Forelimb muscle (tissue), 1 donor: ENCODE measurements at places on chromosomes 5 and 9.

DNA sequence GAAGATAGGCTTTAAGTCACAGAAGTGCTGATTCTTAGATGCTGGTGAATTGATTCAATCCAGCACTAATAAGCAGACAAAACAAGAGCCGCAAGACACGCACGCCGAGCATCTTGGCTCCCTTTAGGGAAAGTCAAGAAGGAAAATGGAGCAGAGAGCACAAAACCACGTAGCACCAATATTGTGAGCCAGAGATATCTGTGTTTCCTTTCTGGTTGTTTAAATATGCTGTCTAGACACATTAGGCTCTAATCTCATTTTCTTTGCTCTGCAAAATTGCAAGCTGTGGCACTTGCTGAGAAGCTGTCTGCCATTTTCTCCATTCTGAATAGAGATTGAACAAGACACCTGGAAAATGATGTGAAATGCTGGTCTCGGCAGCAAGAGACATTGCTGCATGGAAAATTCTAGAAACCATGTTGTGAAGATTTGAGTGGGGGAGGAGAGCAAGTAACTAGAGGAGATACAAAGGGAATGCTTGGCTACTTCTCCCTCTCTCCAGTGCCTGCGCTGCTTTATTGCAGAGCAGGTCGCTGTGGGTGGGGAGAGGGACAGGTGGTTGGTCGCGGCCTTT lies 336.3 kb downstream of the MED10 start:
- no peak for DNase-seq

DNA sequence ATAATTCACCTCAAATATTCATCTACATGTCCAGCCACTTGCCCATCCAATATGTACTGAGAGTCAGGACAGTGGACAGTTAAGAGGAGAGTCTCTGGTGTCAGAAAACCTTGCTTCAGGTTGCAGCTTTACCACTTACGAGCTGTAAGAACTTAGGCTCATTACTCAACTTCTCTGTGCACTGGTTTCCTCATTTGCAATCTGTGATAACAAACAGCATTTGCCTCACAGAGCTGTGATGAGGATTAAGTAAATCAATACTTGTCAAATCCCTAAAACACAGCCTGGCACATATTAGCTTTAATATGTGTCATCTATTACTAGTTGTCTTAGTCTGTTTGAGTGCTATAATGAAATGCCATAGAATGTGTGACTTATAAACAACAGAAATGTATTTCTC lies 8.6 kb downstream of the GOLGA1 start:
- DNase-seq: no peak

- DNase-seq: no peak
Measured at GRCh38 chr9:113417370-113417769, 6.8 kb downstream of the C9orf43 start.

DNA sequence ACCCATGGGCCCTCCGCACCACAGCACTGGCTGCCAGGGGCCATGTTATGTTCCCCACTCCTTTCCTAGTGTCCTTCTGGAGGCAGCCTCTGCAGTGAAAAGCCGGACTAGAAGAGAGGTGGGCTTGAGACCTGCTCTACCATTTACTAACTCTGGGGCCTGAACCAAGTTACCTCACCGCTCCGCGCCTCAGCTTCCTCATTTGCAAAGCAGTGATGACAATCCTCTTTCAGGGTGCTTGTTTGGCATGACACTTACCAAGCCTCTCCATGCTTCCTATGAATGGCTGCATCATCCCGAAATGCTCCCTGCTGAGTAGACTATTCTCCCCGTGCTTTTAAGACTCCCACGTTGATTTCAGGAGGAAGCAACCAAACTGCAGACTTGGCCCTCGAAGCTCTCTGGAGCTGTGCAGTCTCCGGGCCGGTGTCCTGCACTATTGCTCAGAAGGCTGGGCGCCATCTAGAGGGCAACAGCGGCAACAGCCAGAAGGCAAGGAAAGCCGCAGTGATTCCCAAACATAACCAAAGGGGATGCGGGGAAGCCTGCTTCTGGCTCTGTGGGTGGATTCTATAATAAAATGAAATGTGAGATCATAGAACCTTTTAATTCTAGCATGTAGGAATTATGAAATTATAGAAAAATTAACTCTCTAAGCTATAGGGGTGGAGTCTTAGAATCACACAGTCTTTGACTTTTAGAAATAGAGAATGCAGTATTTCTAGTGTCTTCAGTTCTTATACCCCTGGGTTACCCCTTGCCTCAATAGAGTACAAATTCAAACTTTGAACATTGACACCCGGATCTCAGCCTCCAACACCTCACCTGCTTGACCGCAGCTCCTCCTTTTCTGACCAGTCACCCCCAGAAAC lies 599.8 kb upstream of the BRINP1 start:
- peak; percentile 16 for DNase-seq

DNA sequence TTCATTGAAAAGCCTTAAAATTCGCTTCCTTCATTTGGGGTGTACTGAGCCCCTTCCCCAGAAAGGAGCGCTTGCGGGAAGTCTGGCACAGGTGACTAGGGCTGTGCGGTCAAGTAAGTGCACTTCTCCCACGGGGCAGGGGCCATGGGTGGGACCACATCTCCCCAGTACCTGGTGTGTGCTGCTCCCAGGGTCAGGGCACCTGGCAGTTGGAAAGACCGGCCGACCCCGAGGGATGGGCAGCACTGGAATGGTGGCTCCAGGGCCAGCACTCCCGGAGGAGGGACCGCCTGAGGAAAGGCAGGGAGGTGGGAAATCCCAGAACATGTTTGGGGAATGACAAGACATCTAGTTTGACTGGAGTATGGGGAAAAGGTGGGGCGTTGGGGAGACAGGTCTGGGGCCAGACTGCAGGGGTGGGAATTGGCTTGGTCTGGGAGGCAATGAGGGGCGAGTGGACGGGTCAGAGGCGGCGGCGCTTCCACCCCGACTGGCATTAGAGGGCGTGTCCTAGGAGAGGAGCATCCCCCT lies 727 bp upstream of the GLIPR2 start:
- DNase-seq: no peak

- no peak for DNase-seq
Measured at GRCh38 chr5:56011835-56012234, 17.1 kb upstream of the IL6ST start.

DNA sequence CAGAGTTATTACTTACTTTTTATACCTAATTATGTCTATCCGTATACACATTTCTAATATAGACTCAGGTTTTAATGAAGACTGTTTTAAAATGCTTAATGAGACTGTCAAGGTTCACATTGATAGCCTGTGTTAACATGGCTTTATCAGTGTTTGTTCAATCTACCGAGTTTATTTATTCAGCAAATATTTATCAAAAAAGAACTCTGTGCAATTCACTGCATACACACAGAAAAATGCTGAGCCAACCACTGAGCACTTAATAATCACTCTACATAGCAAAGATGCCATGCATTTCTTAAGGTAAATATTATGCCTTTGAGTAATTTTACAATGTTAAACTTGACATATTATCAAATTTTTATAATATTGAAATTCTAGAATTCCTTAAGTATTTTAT lies 428.2 kb downstream of the ANXA1 start:
- no peak for DNase-seq

- no peak for DNase-seq
Measured at GRCh38 chr9:22590336-22591033, 143.9 kb downstream of the DMRTA1 start.

DNA sequence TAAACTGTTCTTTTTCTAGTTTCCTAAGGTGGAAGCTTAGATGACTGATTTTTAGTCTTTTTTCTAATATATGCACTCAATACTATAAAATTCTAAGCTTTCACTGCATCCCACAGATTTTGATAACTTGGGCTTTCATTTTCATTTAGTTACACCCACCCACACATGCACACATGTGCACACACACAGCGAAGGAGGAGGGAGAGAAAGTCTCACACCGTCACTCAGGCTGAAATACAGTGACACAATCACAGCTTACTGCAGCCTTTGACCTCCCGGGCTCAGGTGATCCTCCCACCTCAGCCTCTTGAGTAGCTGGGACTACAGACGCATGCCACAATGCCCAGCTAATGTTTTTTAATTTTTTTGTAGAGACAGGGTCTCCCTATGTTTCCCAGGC lies 96.5 kb downstream of the SMIM23 start:
- no peak for DNase-seq

DNA sequence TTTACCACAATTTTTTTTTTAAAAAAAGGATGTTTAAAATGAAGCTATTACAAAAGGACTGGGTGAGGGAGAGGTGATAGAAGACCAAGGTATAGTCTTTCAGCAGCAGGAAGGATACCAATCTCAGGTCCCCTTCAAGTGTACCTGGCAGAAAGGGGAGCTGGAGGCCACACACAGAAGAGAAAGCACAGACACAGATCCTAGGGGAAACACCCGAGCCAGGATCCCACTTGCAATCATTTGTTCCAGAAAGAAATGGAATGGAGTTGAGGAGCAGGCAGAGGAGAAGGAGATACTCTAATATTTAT lies 5.6 kb downstream of the GNPDA1 start:
- DNase-seq: no peak

DNA sequence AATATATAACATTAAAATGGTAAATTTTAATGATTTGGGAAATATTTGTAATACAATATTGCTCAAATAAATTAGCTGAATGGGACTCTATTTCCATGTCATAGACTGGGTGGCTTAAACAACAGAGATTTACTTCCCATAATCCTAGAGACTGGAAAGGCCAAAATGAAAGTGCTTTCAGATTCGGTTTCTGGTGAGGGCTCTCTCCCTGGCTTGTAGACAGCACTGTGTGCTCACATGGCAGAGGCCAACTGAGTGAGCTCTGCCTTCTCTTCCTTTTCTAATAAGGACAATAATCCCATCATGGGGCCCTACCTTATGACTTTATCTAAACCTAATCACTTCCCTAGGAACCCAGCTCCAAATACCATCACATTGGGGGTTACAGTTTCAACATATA lies 196.2 kb downstream of the MARCHF11 start:
- DNase-seq: no peak

DNA sequence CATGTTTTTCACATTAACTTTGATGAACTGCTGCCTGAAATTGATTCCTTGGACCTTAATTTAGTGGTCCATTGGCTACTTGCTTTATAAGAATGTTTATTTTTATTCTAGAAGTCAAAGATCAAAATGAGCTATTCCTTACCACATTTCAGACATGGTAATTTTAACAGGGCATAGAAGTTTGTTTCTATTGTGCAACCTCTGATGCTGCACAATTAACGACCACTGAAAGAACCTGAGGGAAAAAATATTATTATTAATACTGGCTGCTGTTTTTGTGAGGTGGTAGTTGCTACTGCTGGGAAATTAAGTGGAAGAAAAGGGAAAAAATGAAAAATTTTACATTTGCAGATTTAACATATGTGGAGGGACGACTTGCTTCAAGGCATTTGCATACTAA lies 37.9 kb upstream of the RAB3C start:
- no peak for DNase-seq

DNA sequence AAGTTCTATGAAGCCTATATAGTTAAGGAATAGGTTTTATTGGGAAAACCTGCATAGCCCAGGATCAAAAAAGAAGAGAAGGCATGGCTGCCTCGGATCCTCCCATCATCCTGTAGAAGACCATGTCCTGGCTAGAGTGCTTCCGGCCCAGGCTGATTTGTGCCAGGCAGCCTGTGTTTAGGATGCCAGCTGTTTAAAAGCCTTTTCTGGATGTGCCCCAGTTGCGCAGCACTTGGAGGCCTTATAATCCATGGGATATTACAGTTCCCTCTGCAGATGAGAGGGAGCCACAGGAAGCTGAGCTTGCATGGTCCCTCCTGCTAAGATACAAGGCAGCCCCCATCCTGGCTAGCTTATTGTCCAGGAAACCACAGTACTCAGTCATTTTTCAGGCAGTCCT lies 97.9 kb downstream of the CHSY3 start:
- no peak for DNase-seq

- DNase-seq: peak; percentile 81
Measured at GRCh38 chr5:123124859-123125595, 36.0 kb downstream of the PRDM6 start.

DNA sequence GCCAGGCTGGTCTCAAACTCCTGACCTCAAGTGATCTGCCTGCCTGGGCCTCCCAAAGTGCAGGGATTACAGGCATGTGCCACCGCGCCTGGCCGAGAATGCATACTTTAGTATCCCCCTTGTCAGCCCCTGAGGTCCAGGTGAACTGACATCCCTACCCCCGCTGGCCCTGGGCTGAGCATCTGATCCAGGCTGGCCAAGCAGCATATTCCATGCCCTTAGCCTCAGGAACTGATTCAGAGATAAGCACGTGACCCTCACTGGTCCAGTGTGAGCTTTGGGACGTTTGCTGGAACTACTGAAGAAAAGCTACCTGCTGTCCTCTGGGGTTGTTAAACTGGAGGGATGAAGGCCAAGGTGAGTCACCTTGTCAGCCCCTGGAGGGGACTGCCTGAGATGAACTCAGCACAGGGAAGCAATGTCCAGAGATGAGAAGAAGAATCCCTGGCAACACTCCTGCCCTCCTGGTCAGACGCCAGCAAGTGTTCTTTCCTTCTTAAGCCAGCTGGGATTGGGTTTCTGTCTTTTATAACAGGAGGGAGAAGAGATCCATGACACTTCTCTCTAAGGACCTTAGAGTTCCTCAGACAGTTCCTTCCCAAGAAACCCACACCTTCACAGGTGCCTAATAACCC lies 59.1 kb upstream of the FBXW11 start:
- no peak for DNase-seq

DNA sequence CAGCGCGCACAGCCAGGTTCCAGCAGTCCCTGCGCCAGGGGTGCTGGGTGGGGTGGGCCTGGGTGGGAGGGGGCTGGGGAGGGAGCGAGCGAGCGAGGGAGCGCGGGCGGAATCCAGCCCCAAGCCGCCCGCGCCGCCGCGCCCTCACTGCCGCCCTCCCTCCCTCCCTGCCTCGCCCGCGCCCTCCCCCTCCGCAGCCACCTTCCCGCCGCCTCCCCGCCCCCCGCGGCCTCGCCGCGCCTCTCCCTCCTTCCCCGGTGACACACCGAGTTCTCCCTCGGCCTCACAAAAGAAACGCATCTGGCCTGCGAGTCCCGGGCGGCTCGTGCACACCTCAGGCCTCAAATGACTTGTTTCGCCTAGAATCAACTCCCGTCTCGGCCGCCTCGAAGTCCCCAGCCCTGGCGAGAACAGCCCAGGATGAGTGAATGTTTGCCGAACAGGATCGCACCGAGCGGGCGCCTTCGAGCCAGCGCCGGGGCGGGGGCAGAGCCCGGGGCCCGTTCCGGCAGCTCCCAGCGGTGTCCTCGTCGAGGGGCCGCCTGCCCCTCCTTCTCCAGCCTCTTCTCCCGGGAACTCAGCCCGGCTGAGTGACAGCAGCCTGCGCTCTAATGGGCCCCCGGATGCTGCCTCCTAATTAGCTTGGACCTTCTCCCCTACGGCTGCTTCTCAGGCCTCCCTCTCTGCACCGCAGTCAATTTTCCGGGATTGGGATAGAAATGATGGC lies 371 bp upstream of the PITX1 start:
- DNase-seq: no peak

- DNase-seq: no peak
Measured at GRCh38 chr9:86766511-86766910, 180.8 kb downstream of the GAS1 start.

GRCh38 chr5:134455466-134455865 lies 43.8 kb upstream of the CDKN2AIPNL start:
- no peak for DNase-seq

DNA sequence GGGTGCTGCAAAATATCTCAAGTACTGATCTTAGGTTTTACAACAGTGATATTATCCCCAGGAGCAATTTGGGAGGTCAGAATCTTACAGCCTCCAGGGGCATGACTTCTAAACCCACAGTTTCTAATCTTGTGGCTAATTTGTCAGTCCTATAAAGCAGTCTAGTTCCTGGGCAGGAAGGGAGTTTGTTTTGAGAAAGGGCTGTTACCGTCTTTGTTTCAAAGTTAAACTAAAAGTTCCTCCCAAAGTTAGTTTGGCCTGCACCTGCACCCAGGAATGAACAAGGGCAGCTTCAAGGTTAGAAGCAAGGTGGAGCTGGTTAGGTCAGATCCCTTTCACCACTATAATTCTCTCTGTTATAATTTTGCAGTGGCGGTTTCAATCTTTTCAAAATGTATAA lies 81.7 kb downstream of the SFXN1 start:
- DNase-seq: no peak
